ENCODE measurements at places on chromosomes 4 and X.

- DNase-seq = peak; percentile 94
These were observed 770 bp downstream of the SMAD1 start for GRCh38 chr4:145482209-145483037.

DNA sequence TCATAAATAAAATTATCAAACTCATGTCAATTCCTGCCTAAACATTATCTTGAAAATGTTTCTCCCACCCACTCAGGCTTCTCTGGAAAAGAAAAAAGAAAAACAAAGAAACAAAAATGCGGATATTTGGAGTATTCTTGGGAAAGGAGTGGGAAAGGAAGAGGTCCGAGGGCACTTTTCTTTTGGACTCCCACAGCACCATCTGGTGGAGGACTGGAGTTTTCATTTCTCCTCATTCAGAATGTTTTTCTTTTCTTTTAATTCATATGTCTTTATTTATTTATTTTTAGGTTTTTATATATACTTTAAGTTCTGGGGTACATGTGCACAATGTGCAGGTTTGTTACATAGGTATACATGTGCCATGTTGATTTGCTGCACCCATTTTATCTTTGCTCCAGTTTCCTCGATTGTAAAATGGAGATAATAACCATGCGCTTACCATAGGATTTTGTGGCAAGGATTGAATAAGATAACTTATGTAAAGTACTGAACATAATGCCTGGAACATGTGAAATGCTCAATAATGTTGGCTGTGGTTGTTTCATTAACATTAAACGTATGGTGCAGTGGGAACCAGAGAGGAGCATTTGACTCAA, 8.0 kb upstream of the KCNE5 start:
- no peak for DNase-seq

DNA sequence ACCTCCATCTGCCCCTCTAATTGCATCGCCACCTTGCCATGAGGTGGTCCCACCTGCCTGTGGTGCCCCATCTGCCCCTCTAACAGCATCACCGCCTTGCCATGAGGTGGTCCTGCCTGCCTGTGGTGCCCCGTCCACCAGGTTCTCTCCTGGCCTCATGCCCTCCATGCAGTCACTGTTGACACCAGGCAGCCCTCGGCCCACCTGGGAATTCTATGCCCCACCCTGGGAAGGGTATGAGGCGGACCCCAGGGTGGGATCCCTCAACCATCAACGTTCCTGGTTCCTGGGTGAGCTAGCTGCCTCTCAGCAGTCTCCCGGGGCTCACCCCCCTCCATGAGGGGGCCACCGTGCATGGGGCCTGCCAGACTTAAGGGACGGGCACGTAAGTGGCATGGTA, 38.9 kb downstream of the ACOX3 start:
- no peak for DNase-seq

DNA sequence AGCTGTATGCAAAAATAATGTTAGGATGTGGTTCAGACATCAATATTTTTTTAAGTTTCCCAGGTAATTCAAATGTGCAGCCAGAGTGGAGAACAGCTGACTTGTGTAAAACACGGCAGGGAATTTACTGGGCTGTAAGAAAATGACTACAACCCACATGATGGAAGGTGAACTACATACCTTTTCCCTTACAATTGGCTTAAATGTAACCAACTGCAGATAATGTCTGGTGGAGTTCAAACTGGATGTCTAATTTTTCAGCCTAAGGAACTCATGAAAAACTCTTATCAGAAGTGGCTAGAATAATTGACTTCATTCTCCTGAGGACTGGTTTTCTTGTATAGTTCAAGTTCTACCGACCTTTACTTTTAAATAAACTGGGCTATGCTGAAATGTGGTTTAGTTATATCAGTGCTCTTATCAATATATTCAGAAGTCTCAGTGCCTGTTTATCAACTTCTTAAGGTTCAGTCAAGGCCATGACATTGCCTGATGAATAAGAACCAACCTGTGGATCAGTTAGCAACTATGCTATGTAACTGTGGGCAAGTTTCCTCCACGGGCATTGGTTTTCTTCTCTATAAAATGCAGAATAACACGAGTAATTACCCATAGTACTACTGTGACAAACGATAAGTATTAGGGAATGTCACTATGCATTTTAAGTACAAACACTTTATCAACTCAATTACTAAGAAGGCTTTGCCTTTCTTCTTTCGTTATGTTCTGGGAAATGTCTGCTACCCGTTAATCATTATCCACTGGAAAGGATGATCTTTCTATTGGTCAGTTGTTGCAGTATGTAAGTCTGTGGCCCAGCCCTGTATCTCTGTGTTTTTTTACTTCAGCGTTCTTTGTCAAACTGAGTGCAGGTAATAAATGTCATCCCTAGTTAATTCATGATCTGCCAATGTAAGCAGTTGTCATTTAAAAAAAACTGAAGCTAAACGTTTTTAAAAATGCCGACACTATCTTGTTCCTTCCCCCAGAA, 181.6 kb downstream of the PCDH7 start:
- no peak for DNase-seq

- DNase-seq = no peak
These were observed 128.2 kb downstream of the SLC7A11 start for GRCh38 chr4:138113819-138114400.

DNA sequence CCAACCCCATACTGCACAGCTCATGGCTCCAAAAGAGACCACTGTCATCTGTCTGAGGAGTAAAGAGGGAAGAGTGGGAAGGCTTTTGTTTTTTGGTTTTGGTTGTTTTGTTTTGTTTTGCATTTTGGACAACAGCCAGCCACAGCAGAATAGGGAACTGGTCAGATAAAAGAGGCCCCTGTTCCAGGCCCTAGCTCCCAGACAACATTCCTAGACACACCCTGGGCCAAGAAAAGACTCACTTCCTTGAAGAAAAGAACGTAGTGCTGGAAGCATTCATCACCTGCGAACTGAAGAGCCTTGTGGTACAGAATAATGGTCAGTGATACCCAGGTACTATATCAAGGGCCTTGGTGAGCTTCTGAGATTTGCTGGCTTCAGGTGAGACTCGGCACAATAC, 619.4 kb upstream of the SPANXN1 start:
- no peak for DNase-seq

- no peak for DNase-seq
These were observed at the start of gene SPP1 for GRCh38 chr4:87975466-87975865. Gene SPP1, plus strand, starts transcription at chr4:87975714. Its CDS starts 1,182 bp downstream, at chr4:87976896.

DNA sequence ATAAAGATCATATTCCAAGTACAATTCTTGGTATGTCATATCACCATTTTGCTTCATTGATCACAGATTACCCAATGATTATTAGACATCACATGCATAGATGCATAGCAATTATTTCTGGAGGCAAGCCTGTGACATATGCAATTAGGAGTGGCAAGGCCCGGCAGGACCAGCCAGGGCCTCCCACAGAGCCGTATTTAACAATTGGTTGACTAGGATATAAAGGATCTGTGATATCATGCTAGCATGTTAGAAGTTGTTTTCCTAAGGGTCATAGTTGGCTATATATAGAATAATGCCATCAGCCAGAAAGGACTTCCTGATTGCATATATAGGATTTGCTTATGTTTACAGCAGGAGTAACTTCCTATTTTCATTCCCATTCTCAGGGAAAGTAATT, 103.5 kb upstream of the OTUD4 start:
- DNase-seq = no peak

DNA sequence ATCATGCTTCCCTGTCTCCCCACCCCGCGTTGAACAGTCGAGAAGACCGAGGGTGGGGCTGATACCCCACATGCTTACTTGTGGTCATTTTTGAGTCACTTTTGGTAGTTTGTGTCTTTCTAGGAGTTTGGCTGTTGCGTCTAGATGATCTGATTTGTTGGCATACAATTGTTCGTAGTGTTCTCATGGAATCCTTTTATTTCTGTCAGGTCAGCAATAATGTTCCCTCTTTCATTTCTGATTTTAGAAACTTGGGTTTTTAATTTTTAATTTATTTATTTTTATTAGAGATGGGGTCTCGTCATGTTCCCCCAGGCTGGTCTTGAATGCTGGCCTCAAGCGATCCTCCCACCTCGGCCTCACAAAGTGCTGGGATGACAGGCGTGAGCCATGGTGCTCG, 30.9 kb downstream of the SH3TC1 start:
- no peak for DNase-seq

DNA sequence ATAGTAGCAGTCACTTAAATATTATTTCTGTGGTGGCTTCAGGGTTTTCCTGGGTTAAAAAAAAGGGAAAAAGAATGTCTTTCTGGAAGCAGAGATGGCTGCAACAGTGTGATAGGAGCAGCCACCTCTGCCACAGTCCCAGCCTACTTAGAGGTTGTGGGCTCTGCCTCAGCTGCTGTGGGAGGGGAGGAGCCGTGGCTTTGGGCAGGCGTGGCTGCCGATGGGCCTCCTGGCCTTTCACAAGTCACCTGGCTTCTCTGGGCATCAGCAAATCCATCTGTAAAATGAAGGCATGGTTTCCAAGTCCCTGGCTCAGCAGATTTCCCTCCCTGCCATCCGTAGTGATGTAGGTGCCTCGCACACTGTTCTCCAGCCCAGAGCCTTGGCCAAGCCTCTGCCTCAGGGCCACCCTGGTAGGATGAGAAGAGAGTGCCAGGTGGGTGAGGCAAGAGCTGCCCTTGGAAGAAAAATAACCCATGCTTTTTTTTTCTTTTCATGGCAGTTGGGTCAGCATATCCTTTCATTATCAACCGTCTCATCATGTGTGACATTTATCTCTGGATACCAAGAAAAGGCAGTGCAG, 66.1 kb downstream of the PTTG2 start:
- no peak for DNase-seq

DNA sequence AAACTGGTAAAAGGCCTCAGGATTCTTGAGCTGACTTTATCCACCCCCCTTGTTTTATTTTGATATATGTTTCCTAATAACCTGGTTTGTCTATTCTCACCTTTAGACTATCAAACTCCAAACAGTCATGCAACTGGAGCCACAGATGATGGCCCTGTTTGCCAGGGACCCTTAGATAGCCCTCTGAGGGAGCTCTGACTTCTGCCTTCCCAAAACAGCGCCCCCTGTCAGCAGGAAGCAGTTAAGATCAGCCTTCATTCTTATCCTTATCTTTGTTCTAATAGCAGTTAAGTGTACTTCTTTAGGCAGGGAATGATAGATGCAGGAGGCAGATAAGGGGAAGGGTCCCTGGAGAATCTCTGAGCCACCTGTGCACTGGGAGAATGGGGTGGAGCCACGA, 27.5 kb upstream of the CXCL13 start:
- no peak for DNase-seq

DNA sequence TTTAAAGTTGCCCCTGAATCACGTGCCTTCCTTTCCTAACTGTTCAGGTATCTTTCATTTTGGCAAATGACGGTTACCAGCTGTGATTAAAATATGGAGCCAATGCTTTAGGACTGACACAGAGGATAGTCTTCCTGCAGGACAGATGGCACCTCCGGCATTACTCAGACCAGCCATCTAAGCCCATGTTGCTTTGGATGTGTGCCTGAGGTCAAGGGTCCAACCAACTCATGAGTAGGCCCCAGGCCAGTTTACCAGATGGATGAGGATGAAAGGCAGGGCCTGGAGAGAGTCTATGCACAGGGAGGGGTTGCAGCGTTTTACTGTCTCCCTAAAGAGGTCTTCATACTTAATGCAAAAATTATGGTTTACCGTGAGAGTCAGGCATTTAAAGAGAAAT, 174.0 kb upstream of the GATB start:
- no peak for DNase-seq

DNA sequence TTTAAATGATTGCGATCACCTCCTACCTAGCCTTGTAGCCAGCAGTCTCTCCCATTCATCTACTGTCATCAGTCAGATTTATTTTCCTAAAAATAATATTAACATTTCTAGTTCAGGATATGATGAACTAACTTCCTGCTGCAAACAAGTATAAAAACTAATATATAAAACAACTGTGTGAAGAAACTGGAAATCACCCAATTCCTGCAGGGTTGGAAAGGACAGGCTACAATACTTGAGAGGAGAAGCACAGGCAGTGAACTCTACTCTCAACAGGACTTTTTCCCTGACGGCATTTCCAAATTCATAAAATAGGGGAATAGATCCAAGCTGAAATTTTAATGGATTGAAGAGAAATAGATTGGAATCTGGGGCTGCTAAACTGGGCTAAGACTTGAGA, 14.2 kb upstream of the BBS12 start:
- DNase-seq = no peak

DNA sequence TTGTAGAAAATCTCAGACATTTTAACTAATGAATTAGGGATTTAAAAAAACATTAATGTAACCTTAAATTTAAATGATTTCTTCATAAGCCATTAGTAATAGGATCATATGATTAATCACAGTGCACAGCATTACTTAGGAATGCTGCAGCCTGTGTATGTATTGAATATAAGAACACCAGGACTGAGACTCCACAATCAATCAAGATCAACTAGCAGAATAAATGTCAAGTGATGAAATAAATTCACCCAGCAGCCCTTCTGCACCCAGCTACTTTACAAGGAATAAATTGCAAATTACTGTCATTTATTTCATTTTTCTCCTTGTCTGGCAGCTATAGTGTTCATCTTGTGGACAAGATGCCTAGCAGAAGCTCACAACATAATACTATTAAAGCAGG, 46.5 kb downstream of the NEIL3 start:
- DNase-seq = no peak

DNA sequence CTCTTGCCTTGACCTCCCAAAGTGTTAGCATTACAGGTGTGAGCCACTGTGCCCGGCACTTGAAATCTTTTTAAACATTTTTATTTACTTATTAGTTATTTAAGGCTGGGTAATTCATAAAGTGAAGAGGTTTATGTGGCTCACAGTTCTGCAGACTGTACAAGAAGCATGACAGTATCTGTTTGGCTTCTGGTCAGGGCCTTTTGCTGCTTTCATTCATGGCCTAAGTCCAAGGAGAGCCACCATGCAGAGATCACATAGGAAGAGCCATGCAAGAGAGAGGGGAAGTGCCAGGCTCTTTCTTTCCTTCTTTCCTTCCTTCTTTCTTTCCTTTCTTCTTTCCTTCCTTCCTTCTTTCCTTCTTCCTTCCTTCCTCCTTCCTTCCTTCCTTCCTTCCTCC, 10.2 kb upstream of the GPKOW start:
- DNase-seq = no peak

DNA sequence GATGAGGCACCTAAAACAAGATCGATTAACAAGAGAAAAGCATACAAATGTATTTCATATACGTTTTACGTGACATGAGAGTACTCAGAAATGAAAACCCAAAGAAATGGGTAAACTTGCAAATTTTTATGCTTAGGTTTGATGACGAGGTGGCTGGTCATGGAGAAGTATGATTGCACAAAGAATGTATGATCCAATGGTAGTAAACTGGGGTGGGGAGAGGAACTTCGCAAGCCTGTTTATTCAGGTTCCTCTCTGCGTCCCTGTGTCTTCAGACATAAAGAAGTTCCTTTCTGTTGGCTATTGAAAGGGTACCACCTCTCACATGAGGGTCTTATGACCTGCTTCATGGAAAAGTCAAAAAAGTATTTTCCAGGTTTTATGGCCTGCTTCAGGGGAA, 309.2 kb downstream of the BCOR start:
- no peak for DNase-seq

DNA sequence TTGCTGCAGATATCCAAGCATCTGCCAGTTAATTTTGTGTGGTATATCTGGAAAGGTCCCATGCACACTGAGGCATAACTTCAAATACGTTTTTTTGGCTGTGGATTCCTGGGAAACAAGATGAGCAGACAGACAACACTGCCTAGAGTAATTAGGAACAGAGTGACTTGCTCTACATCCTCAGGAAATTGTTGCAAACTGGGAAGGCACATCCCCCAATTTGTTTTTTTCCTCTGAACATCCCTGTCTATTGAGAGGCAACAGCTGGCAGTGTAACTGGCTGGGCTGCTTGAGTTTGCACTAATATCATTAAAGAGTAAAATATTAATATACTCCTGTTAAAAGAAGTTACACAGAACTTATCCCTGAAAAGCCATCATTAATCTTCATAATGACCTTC, 207.7 kb upstream of the SLIT2 start:
- DNase-seq = no peak

Data from right kidney (tissue), 9 donors.